ENCODE measurements at places on chromosomes 12 and 14.

- peak; percentile 28 for DNase-seq
These were observed 690.9 kb upstream of the FBXO33 start for GRCh38 chr14:40122968-40123648.

- DNase-seq, result no peak
These were observed 57.9 kb upstream of the CCDC91 start for GRCh38 chr12:28132398-28132797.

DNA sequence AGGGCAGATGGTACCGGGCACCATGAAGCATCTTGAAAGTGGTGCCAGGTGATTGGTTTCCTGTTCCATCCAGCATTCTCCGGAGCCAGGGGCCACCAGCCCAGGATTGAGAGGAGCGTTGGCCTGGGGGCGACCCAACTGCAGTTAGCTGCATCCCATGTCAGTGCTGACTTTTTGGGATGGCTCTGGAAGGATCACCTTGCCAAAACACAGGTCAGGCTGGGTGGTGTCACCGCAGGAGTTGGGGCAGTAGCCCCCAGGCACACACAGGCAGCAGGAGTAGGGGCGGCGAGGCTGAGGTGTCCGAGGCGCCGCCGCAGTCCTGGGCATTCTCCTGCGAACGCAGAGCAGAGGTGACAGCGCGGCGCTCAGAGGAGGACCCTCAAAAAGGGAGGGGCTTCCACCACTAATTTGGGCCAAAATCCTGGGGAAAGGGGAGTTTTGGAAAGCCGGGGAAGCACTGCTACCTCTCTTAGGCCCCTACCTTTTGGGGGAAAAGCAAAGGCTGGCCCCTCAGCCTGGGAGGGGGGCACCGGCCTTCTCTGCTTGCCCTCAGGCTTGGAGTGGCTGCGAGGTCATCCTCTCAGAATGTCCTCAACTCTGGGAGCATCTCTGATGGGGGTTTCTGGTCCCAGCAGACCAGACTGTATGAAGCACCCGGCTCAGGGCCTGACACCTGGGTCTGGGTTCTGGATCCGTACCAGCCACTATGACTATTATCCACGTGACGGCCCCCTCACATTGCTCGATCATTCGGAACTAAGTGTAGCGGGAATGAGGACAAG lies 26.7 kb upstream of the LRTM2 start:
- DNase-seq, result no peak

GRCh38 chr12:42140901-42141300 lies 3.8 kb downstream of the GXYLT1 start:
- DNase-seq, result peak; percentile 83

GRCh38 chr12:25793196-25793595 lies 165.3 kb upstream of the RASSF8 start:
- no peak for DNase-seq

- DNase-seq, result peak; percentile 98
These were observed 40.1 kb upstream of the STRAP start for GRCh38 chr12:15842108-15842507.

- peak; percentile 61 for DNase-seq
These were observed 22.7 kb downstream of the FRMD6 start for GRCh38 chr14:51674294-51675002.

DNA sequence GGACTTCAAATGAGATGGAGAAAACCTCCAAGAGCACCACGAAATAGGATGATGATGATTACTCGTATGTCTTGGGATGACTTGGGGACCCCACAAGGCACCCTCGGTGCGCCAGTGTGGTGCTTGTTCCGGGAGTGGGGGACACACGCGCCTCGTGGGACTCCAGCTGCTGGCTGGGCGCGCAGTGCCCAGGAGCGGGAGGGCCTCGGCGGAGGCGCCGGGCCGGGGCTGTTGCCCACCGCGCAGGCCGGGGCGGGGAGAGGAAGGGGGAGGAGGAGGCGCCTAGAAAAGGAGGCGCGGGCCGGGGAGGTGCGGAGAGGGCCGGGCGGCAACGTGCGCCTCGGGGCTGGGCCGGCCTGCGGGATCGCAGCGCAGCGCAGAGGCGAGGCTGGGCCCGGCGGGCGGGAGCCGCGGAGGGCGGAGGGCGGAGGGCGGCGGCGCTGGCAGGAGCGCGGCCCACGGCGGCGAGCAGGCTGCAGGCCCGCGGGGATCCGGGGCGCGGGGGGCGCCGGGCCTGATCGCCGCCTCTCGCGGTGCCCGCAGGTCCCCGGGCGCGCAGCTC lies at the start of gene RFLNA:
TSS of gene RFLNA (plus strand) at position 314 of the 562 bp plus-strand sequence. CDS start 337 bp downstream, outside the sequence.
- DNase-seq, result no peak

DNA sequence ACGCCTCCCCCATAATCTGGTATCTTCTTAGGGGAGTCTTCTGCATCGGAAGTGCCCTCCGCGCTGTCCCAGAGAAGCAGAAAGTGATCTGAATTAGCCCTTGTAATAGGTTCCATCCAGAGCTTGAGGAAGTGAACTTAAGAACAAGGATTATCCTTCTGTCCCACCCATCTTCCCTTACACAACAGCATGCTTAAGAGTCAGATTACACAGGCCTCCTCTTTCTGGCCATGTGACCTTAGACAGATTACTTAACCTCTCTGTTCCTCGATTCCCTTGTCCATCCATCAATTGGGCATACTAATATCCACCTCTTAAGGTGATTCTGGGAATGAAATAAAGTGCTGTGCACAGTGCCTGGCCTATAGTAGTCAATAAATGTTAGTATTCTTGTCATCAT lies 11.4 kb downstream of the CABP1 start:
- no peak for DNase-seq

DNA sequence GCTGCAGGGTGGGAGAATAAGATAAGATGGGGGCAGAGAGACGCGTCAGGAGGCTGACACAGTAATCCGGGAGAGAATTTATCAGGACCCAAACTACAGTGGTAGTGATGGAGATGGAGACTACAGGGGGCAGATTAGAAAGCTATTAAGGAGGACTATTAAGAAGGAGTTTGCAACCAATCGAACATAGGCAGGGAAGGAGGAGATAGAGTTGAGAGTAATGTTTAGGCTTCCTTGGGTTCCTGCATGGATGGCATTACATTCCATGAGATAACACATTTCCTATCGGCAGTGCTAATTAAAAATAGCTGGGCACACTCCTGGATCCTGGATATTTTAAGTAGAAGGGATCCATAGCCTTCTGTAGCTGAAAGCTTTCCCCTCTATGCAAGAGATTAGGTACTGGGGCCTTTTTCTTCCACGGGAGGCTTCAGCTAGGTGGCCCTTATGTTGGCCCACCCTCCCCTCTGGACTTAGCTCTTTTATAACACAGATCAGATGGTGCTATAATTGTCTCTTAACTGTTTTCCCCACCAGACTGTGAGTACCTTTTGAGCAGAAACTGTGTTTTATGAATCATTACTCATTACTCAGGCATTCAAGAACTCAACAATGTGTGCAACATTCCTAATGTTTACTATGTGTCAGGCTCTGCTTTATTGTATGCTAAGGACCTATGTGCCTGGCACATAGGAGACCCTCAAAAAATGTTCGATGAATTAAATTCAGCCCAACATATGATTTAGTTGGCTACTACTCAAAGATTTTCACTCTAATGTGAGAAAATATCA lies 113.0 kb downstream of the RMST start:
- no peak for DNase-seq

- no peak for DNase-seq
These were observed 57.0 kb upstream of the CERS5 start for GRCh38 chr12:50224026-50224692.

DNA sequence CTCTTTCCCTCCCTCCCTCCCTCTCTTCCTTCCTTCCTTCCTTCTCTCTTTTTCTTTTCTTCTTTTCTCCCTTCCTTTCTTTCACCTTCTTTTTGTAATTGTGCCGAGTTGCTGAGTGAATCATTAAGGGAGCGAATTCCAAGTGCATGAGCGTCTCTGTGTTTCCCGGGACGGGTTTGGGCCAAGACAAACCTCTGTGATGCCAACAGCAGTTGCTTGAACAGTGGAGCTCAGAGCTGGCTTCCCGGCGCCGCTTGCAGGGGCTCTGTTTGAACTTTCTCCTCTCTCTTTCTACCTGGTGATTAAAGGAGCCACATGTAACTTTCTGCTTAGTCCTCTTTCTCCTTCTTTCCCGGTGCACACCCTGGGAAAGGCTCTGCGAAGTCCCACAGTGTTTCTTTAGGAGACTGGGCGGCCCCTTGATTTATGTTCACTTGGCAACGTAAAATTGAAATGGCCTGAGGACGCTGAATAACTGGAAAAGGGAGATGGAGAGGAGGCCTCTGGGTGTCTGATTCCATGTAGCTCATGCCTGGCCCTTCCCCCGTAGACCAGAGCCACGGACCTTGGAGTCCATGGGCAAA lies 33.7 kb upstream of the MAP1LC3B2 start:
- DNase-seq, result peak; percentile 97

- peak; percentile 80 for DNase-seq
These were observed at the start of gene PELI2 for GRCh38 chr14:56117765-56118610. TSS of gene PELI2 (plus strand) at chr14:56118411. CDS start at chr14:56118661, 250 bp downstream.

GRCh38 chr14:101060171-101060601 lies 156.7 kb upstream of the RTL1 start:
- no peak for DNase-seq

GRCh38 chr14:22131749-22132476 lies 457.1 kb downstream of the DAD1 start:
- peak; percentile 6 for DNase-seq

GRCh38 chr12:40216516-40217288 lies 8.1 kb upstream of the LRRK2 start:
- no peak for DNase-seq

GRCh38 chr12:47074757-47075156 lies 4.7 kb upstream of the PCED1B start:
- DNase-seq, result no peak

DNA sequence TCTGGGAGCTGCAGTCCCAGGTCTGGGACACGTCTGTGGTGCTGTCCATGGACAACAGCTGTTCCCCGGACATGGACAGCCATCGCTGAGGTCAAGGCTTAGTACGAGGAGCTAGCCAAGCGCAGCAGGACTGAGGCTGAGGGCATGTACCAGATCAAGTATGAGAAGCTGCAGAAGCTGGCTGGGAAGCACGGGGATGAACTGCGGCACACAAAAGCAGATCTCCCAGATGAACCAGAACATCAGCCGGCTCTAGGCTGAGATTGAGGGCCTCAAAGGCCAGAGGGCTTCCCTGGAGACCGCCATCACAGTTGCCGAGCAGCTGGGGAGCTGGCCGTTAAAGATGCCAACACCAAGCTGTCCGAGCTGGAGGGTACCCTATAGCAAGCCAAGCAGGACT lies 375.3 kb downstream of the SEC23A start:
- no peak for DNase-seq

DNA sequence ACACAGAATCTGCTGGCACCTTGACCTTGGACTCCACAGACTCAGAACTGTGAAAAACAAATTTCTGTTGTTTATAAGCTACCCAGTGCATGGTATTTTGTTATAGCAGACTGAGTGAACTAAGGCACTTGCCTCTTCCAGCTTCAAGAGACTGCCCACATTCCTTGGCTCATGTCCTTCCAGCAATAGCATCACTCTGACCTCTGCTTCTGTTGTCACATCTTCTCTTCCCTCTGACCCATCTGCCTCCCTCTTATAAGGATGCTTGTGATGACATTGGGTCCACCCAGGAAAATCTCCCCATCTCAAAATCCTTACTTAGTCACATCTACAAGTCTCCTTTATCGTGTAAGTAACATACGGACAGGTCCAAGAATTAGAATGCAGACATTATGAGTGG lies 200.4 kb downstream of the PIK3C2G start:
- DNase-seq, result no peak

GRCh38 chr14:96804895-96805294 lies 7.7 kb downstream of the VRK1 start:
- no peak for DNase-seq

GRCh38 chr14:95301527-95302187 lies 18.1 kb downstream of the CLMN start:
- DNase-seq, result no peak

DNA sequence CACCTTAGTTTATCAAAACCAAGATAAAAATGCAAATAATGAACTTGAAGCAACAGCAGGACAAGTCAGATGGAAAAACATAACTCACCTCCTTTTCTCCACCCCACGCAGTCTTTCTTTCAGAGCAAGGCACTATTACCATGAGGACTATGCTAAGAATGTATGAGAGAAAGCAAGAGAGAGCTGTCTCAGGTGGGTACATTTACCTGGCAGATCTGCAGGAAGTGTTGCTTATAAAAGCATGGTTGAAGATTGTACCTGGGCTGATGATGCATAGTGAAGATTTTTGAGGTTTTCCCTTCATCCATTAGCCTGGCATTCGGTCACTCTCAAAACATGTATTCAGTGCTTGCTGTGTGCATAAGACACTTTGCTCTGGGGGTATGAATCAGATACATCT lies 68.8 kb upstream of the IFNG-AS1 start:
- DNase-seq, result peak; percentile 22

- peak; percentile 42 for DNase-seq
These were observed 12.8 kb downstream of the ZFYVE1 start for GRCh38 chr14:73014105-73014504.

DNA sequence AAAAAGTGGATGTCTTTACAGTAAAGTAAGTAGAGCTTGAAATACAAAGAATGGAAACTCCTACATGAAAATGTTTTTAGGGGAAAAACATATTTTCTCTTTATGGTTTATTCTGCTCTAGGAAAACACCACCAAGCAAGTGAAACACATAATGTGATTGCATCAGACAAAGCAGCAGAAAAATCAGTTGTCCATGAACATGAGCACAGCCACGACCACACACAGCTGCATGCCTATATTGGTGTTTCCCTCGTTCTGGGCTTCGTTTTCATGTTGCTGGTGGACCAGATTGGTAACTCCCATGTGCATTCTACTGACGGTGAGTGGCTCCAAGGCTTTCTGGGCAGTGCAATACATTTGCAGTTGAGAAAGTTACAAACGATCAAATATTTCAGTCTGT lies 42.6 kb upstream of the PLEKHD1 start:
- DNase-seq, result no peak

DNA sequence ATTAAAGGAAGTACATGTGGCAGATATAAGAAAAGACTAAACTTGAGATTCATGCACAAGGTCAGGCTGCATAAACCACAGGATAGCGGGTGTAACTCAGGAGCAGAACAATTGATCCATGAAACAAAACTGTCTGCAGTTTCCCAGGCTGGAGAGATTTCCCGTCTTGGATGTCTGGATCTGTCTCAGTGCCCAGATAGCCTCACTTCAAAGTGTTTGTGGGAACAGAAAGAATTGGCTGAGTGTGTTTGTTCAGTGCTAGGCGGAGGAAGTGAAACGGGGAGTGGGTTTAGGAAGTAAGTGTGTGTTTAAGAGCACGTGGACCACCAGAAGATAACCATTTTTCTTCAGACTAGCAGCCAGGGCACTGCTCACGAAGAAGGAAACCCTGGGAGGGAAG lies 1.4 kb upstream of the RNASE10 start:
- DNase-seq, result no peak

DNA sequence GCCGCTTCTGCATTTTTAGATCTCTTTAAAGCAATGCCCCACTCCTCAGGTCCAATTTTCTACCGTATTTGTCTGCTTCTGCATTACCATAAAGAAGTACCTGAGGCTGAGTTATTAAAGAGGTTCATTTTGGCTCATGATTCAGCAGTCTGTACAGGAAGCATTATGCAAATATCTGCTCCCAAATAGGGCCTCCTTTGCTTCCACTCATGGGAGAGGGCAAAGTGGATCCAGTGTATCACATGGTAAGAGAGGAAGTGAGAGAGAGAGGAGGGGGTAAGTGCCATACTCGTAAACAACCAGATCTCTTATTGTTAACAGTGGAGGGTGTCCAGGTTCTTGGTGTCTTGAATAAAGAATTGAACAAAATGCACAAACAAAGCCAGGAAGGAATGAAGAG lies 316.1 kb upstream of the SEL1L start:
- DNase-seq, result no peak

- no peak for DNase-seq
These were observed 17.2 kb downstream of the ADGRD1 start for GRCh38 chr12:130970908-130971233.

GRCh38 chr12:55718624-55719275 lies 1.4 kb upstream of the RDH5 start:
- DNase-seq, result peak; percentile 72

- DNase-seq, result no peak
These were observed 2.9 kb downstream of the SLC15A4 start for GRCh38 chr12:128820723-128821432.
